Dermis blood vessel endothelial cell (primary cell): ENCODE measurements at places on chromosomes 4 and X. TPM values are rescaled to one million over a fixed set of nuclear protein-coding genes. Genes with fewer than 3 reads are reported as not detected.

- no peak for DNase-seq
These were observed 81.2 kb downstream of the LDB2 start for GRCh38 chr4:16817286-16817685.

The STOX2 gene
- 17.7 and 19.2 TPM in 2 replicates for total RNA-seq

DNA sequence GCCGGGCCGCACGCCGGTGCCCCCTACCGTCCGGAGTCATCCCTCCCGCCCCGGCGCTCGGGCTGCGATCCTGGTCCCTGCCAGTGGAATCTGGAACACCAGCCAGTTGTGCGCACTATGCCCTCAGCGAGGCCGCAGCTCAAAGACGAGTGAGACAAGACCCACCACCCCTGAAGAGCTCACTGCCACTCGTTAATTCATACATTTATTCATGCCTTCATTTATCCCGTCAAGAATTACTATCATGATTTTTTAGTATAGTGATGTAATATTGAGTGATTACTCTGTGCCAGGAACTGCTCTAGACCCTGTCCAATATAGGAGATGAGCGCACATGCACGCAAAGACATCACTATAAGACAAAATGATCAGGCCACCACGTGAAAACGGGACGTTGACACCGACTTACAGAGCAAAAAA lies 247 bp upstream of the PPA2 start:
- peak; percentile 93 for DNase-seq

The ADH5 gene
- total RNA-seq, result 69.8 and 77.2 TPM in 2 replicates

The RP2 gene
- 33.4 and 34.2 TPM in 2 replicates for total RNA-seq

The KDM5C gene
- total RNA-seq, result 122 and 175 TPM in 2 replicates

The ATP1B4 gene
- not detected in 2 replicates for total RNA-seq

GRCh38 chrX:33465137-33465536 lies 253.8 kb upstream of the DMD start:
- no peak for DNase-seq

GRCh38 chr4:180134091-180134866 lies 2108.9 kb upstream of the TENM3 start:
- DNase-seq, result no peak

The PGAM4 gene
- 0.28 TPM in 1 of 2 replicates, not detected in the other for total RNA-seq

- no peak for DNase-seq
These were observed 4.0 kb downstream of the PRPS1 start for GRCh38 chrX:107632346-107632745.

- DNase-seq, result no peak
These were observed 29.3 kb upstream of the ABCG2 start for GRCh38 chr4:88187766-88188165.
